ENCODE measurements at places on chromosomes 12 and 14.

- DNase-seq = no peak
Observed at GRCh38 chr14:32593290-32593942, 264.3 kb downstream of the AKAP6 start.

- no peak for DNase-seq
Observed at GRCh38 chr12:62621101-62621638, 154.5 kb downstream of the MON2 start.

DNA sequence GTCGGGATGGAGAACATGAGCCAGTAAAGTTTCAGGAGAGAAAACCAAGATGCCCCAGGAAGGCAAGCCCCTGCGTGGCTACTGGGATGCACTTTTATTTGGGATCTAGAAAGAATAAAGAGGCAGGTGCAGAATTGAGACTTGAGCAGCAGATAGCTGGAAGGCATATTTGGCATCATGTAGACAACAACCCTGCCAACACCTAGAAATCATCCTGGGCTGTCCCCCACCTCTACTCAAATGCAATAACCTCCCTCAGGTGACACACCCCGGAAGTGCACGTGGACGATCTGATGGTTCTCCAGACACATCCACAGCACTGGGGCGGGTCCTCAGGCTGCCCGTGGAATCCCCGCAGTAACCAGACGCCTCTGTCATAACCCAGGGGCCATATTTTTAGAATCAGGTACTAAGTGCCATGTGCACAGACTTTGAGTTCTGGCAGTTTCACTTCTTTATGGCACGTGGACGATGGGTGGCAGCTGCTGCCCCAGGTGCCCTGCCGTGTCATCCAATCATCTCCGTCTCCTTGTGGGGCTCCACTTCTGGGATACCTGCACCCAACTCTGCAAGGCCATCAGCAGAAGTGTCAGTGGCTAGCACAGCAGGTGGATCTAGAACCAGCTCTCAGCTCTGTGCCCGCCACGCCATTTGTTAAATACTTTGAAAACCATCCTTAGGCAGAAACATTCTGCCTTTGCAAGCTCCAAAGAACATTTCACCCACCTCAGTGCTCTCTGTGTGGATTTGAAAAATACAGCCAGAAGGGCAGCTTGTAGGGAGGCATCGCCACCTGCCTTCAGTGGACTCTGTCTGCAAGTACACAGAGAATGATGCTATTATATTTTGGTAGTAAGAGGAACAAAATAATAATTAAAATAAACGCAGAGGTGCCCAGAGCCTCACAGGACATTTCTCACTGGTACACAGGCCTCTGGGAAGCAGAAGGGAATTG, 771.7 kb upstream of the TMEM132C start:
- no peak for DNase-seq

DNA sequence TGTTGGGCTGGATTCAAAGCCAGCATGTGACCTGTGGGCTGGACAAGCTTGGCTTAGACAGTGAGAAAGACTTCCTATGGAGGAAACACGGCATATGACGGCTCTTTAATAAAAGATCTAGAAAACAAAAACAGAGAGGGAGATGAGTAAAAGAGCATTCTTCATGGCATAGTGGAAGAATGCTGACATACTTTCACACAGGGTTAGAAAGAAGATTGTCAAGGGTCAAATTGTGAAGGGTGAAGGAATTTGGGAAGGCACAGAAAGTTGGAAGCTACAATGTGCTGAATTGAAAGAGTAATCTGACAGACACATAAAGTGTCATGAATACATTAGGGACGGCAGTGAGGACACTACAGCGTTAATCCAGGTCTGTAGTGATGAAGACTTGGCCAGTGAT, 63.4 kb downstream of the GALNT4 start:
- DNase-seq = no peak

GRCh38 chr12:53234271-53234914, 2.4 kb upstream of the RARG start:
- DNase-seq = no peak

DNA sequence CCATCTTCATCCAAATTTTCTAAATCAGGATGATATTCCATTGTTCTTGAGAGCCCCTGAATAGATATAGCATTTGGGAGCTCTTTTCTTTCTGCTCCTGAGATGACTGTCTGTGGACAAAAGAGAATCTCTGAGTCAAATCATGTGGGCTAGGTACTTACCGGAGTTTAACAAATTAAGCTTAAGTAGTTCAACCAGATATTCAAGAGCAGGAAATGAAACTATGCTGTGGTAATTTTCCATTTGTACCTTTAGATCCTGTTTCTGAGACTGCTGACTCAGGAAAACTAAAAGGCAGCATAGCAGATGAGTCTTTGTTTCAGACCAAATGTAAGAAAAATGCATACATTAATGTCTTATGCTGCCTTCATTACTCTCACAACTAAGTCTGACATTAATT, at the start of gene CLEC7A:
Gene CLEC7A (minus strand): TSS at position 158 of the 400 bp plus-strand sequence. CDS start 117 bp downstream, at position 41.
- no peak for DNase-seq

GRCh38 chr14:106843951-106844483, 1317.6 kb downstream of the TMEM121 start:
- no peak for DNase-seq

DNA sequence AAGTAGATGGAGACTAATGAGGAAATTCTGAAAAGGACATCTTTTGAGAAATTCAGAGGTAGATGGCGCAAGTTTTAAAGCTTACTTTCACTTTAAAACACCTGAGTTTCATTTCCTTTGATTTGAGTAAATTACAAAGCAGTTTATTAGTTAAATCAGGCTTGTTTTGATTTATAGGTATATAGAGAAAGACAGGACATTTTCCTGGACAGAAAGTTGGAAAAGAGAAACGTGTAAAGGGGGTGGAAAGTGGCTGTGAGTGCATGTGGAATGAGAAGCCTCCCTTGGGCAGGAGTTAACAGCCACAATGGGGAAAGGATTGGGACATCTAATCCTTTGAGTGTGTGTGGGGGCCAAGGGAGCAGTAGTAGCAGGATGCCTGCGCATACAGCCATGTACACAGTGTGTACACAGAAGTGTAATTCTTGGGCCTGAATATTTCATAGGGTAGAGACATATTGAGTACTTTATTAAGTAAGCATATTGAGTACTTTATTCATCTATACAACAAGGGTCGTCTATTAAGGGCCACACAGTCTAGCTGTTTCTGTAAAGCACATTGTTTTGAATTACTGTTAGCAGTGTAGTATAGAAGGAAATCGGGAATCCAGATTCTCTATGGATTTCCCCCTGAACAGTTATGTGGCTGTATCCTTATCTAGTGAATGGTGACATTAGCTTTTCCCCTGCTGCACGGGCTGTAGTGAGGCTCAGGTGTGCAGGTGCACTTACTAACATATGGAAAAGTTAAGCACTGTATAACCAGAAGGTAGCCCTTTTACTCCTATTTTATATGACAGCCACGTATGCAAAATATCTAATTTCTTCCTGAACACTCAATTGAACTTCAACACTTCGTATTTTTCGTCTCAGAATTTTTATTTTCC, 19.1 kb downstream of the MARK3 start:
- no peak for DNase-seq

GRCh38 chr14:73945159-73945670, 4.7 kb downstream of the FAM161B start:
- no peak for DNase-seq

GRCh38 chr14:67566908-67567307, 33.2 kb downstream of the PIGH start:
- no peak for DNase-seq

GRCh38 chr12:21771311-21771710, 3.2 kb downstream of the KCNJ8 start:
- no peak for DNase-seq

GRCh38 chr12:132355742-132356681, 26.6 kb upstream of the GALNT9 start:
- no peak for DNase-seq

- DNase-seq = no peak
Observed at GRCh38 chr12:67958187-67958586, 31.1 kb upstream of the IFNG-AS1 start.

DNA sequence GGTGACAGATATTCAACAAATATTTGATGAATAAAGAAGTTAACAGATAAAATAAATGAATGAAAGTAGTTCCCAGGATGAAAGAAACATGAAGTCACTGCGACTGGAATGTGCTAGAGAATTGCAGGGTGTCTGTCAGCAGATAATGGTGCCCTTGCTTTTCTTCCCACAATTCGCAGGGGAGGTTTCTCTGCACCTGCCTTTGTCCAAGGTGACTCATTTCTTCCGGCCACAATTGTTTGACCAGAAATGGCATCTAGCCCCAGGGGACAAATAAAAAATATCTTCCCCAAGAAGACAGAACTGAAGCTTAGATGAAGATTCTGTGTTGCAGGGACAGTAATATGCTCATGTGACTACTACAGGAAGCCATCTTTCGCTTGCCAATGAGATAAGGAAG, 316.1 kb upstream of the TBX3 start:
- no peak for DNase-seq

DNA sequence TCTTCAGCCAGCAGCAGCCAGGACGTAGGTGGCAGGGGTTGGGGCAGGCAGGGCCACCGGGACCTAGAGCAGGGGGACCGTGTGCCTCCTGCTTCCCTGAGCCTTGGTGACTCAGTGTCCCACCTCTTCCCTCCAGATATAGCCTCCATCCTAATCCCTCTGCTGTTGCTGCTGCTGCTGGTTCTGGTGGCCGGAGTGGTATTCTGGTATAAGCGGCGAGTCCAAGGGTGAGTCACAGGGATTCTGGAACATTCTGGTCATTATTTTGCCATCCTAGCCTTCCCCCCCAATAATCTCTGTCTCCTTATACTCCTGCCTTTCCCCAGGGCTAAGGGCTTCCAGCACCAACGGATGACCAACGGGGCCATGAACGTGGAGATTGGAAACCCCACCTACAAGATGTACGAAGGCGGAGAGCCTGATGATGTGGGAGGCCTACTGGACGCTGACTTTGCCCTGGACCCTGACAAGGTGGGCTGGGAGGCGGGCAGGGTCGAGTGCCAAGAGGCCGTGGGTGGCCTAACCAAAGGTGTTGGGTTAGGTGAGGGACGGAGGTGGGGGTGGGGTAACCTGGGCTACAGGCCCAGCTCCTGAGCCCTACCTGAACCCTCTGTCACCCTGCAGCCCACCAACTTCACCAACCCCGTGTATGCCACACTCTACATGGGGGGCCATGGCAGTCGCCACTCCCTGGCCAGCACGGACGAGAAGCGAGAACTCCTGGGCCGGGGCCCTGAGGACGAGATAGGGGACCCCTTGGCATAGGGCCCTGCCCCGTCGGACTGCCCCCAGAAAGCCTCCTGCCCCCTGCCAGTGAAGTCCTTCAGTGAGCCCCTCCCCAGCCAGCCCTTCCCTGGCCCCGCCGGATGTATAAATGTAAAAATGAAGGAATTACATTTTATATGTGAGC, 4.5 kb upstream of the NXPH4 start:
- DNase-seq = no peak

GRCh38 chr12:92562063-92562734, 140.6 kb upstream of the PLEKHG7 start:
- DNase-seq = no peak

DNA sequence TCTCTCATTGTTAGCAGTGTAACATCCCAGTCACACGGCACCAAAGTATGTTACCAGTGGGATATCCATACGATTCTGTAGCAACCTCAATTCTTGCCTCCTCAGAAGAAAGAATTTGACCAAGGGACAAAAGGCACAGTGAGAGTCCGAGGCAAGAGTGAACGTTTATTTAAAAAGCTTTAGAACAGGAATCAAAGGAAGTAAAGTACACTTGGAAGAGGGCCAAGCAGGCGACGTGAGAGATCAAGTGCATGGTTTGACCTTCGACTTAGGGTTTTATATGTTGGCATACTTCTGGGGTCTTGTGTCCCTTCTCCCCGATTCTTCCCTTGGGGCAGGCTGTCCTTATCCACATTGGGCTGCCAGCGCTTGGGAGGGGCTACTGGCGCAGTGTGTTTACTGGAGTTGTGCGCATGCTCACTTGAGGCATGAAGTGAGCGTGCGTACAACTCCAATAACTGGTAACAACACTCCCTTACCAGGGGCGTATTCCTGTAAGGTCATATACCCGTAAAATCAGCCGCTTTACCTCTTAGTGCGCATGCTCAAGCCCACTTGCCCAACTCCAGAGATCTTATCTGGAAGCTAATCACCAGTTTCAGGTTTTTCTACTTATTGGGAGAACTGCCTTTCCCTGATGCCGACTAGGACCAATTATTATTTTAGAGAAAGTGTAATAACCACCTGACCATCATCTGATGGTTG, 71.7 kb downstream of the FAR2 start:
- no peak for DNase-seq

GRCh38 chr14:70887207-70887681, 20.0 kb upstream of the PCNX1 start:
- DNase-seq = no peak

- no peak for DNase-seq
Observed at GRCh38 chr12:104423809-104424208, 32.9 kb upstream of the CHST11 start.

- no peak for DNase-seq
Observed at GRCh38 chr14:101476916-101477553, 84.3 kb upstream of the DIO3 start.

DNA sequence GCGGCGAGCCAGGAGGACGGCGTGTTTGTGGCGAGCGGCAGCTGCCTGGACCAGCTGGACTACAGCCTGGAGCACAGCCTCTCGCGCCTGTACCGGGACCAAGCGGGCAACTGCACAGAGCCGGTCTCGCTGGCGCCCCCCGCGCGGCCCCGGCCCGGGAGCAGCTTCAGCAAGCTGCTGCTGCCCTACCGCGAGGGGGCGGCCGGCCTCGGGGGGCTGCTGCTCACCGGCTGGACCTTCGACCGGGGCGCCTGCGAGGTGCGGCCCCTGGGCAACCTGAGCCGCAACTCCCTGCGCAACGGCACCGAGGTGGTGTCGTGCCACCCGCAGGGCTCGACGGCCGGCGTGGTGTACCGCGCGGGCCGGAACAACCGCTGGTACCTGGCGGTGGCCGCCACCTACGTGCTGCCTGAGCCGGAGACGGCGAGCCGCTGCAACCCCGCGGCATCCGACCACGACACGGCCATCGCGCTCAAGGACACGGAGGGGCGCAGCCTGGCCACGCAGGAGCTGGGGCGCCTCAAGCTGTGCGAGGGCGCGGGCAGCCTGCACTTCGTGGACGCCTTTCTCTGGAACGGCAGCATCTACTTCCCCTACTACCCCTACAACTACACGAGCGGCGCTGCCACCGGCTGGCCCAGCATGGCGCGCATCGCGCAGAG, 873 bp downstream of the PLXNC1 start:
- DNase-seq = no peak

GRCh38 chr14:75476274-75476995, 45.8 kb upstream of the BATF start:
- no peak for DNase-seq

DNA sequence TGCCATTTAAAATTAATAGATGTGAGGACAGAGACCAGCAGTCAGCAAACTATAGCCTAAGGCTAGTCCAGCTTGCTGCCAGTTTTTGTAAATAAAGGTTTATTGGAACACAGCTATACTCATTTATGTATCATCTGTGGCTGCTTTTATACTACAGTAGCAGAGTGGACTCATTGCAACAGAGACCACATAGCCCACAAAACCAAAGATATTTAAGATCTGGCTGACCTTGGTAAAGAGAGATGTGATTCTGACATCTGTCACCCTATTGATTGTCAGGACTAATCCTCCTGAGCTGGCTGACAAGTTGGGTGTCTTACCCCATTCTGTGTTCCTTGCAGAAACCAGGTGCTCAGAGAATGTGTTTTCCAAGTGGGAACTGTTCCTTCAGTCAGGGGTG, 99.9 kb downstream of the BEGAIN start:
- DNase-seq = no peak

All from stimulated activated CD8-positive, alpha-beta memory T cell treated with anti-CD3 and anti-CD28 coated beads, Interleukin-15, amount 100 ng/mL, for 1 hour (primary cell).